Astrocyte (in vitro differentiated cells and primary cell): ENCODE measurements at places on chromosomes 4 and X. TPM values are rescaled to one million over a fixed set of nuclear protein-coding genes. Genes with fewer than 3 reads are reported as not detected.

Gene RFC1
- 32.7 and 40.2 TPM in 2 replicates for total RNA-seq

Gene IL3RA
- not detected in 2 replicates for total RNA-seq

- no peaks in the 10 kb centered on the region for H3K27me3 ChIP-seq
- DNase-seq = peak; percentile 48
- H3K36me3 ChIP-seq = no peaks in the 10 kb centered on the region
- H3K4me3 ChIP-seq = no peak overlapping the region
These were observed 132.1 kb upstream of the NEIL3 start for GRCh38 chr4:177177541-177178081.

- H3K4me3 ChIP-seq = no peak overlapping the region
- H3K4me1 ChIP-seq = no peaks in the 10 kb centered on the region
- H3K36me3 ChIP-seq = no peaks in the 10 kb centered on the region
These were observed 1734.3 kb downstream of the PCDH7 start for GRCh38 chr4:32454482-32454881.

DNA sequence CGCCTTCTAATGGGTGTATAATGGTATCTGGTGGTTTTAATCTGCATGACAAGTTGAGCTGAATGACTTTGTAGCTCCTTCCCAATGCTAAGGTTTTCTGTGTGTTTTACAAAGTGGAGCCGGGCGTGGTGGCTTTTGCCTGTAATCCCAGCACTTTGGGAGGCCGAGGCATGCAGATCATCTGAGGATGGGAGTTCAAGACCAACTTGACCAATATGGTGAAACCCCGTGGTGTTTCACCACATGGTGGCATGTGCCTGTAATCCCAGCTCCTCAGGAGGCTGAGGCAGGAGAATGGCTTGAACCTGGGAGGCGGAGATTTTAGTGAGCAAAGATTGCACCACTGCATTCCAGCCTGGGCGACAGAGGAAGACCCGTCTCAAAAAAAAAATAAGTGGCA is 28.9 kb downstream of the ARFIP1 start:
- no peaks in the 10 kb centered on the region for H3K36me3 ChIP-seq
- no peak overlapping the region for H3K27ac ChIP-seq
- no peak for DNase-seq
- no peak overlapping the region for H3K4me3 ChIP-seq

DNA sequence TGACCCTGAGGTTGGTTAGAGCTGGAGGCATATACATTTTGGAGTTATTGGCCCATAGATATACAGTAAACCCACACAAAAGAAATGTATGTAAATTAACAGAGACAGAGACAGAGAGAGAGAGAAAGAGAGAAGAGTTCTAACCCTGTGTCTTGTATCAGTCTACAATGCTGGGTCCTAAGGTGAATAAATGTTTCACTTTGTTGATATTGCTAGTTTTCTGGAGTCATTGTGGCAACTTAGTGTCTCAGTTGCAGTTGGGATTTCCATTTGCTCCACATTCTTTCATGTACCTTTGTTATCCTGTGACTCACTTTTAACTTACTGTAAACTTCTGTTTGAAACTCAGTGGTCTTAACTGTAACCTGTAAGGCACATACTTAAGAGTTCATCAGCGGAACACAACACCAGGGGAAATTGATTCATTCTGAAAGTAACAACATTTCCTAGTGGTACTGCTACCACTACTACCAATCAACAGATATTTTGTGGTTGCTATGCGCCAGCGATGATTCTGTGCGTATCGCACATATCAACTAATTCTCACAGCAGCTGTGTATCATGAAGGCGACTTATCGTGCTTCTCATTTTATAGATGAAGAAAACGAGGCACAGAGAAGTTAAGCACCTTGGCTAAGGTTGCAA is 38.5 kb upstream of the ETDA start:
- H3K27me3 ChIP-seq = no peaks in the 10 kb centered on the region
- no peak overlapping the region for H3K4me3 ChIP-seq
- no peaks in the 10 kb centered on the region for H3K4me1 ChIP-seq
- no peak for DNase-seq
